ENCODE measurements at places on chromosomes 16 and 17.
A peak's percentile ranks its signal among the peaks of the same experiment; 100 is the strongest.

GRCh38 chr16:65136681-65137080 is 14.8 kb upstream of the CDH11 start:
- no peak for DNase-seq

DNA sequence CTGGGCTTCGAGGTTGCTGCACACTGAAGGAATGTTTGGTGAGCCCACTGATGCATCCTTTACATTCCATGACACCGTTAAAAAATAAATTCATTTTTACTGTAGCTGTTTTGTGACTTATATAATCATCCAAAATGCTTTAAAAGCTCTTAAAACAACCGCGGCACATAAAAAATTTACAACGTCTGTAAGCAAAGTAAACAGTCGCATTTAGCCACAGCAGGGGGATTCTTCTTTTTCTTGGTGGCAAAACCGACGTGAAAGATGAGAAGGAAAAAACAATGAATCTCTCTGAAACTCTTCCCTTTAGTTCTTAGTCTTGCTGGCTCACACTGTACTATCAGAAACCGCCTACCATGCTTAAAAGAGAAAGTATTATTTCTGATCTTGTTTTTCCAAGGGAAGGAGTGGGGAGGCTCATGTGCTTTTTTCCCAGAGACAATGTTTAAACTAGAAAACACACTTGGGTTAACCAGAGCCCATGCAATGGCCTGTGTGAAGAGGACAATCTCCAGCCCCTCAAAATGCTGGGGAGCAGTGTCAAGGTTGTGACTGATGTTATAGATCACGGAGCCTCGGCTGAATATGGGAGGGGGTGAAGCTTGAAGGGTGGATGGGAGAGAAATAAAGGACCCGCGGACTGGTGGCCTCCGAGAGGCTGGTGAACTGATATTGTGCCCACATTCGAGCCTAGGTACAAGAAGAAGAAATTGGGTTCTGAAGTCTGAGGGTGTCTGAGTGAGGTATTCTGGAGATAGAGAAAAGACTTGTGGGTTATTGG is 91.1 kb downstream of the IRF8 start:
- DNase-seq = no peak

DNA sequence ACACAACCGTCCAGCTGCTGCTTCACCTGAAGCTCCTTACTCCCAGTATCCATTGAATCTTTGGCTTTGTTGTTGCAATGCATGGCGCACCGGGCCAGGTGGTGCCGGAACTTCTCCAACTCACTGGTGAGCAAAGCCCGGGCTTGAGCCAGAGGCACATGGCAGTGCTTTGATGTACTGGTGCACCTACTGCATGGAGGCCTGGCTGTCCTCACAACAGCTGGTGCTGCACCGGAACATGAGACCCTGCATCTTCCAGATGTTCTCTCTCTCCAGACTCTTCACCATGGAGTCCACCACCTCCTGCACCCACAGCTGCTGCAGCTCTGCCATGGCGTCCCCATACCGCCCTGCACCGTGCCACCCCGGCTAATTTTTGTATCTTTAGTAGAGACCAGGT is 10.2 kb downstream of the TACO1 start:
- no peak for DNase-seq

GRCh38 chr17:40035162-40035559 is 19.0 kb downstream of the MED24 start:
- DNase-seq = no peak

GRCh38 chr17:17044846-17045561 is 2.7 kb downstream of the MPRIP start:
- DNase-seq = no peak

DNA sequence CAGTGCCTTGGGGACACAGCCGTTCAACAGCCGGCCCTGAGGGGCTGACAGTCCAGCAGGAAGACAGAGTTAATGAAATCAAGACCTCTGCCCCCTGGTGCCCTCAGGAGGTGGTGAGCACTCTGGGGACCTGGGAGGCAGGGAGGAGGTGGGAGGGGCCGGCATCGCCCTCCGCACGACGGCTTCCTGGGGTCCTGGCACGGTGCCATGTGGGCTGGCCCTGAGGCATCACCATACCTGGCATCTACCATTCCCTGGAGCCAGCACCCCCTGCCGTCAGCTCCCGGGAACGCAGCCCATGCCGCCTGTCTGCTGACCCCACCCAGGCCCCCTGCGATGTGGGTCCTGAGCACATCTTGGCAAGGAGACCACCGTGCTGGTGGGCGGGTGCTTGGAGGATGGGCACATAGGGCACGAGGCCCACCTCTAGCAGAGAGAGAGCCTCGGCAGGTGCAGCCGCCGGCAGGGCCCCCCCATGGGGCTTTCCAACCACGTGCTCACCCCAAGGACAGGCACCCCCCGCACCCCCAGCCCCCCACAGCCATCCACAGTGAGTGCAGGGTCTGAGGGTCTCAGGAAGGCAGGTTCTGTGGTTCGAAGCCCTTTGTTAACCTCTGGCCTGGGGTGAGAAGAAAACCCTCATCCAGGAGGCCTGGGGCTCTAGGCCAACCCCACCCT is 52.5 kb downstream of the ZFPM1 start:
- DNase-seq = no peak

DNA sequence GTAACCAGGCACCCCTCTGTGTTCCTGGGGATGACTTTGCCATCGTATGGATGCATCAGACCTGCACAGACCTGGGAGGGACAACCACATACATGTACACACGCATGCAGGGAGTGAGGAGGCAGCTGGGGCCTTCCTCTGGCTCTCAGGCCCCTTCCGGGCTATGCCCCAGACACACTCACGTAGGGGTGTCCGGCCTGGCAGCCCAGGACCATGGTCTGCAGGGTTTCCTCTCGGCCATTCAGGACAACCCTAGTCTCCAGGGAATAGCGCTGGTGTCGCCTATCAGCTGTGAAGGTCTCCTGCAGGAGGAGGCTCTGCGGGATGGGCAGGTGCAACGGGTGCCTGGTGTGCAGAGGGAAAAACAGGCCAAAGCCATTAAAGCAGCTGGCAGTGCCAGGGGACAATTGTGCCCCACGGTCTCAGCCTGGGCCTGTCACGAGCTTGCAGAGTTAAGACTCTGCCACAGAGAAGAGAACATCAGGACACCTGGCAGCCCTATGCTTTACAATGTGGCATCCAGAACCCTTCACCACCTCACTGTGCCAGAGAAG is 101.4 kb downstream of the RMI2 start:
- no peak for DNase-seq

DNA sequence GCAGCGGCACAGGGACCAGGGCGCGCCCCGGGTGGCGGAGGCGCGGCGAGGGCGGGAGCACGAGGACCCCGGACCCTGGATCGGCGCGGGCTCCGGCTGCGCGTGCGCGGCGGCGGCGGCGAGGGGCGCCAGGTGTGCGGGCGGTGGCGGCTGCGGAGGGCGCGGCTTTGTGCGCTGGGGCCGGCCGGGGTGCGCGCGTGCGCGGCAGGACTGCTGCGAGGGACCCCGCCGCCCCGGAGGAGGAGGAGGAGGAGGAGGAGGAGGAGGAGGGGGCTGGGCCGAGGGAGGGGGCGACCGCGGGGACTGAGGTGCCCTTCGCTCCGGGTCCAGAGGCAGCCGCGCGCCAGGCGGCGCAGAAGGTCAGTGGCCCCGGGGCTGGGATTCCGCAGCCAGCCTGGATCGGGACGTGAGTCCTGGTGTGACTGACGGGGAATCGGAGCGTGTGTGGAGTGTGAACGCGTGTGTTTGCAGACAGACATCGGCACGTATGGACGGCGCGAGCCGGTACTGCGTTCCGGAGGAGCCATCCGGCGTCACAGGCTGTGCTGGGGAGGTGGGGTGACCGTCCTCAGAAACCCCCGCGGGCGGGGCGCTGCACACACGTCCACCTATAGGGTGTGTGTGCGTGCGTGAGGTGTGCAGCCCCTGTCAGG is 19.5 kb upstream of the RAP1GAP2 start:
- no peak for DNase-seq

DNA sequence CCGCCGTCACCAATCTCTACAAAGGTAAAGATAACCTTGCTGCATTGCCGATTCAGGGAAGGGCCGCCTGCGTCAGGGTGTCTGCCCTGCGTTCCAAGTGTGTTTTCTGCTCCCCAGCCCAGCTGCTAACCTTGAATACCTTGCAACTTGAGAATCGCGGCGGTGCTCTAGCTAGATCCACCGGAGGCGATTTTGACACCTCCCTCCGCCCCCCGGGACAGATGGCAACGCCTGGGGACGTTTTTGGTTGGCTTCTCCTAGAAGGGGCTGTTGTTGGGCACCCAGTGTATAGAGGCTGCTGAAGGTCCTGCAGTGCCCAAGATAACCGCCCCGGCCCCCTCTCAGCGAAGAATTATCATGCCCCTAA is 1.5 kb downstream of the HAPSTR1 start:
- peak; percentile 18 for DNase-seq

DNA sequence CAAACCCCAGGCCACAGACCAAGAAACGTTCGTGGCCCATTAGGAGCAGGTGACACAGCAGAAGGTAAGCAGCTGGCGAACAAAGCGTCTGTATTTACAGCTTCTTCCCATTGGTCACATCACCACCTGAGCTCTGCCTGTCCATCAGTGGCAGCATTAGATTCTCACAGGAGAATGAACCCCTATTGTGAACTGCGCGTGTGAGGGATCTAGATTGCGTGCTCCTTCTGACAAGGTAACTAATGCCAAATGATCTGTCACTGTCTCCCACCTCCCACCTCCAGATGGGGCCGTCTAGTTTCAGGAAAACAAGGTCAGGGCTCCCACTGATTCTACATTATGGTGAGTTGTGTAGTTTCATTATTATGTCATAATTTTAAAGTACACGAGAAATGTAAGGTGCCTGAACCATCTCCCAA is 186.3 kb downstream of the CPPED1 start:
- DNase-seq = no peak

DNA sequence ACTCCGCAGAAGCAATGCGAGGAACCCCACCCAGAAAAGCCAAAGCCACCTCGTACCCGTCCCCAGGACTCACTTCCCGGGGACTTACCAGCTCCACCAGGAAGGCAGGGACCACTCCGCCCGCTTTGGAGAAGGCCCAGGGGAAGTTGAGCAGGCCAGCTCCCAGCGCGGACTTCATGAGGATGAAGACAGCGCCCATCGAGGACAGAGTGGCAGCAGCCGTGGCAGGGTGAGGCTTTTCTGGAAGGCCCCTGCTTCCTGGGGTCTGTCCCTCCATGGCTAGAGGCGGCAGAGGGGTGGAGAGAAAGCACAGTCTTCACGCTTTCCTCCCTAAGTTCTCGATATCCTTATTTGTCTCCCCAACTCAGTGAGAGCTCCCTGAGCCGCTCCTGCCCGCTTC is 714 bp downstream of the SLC38A8 start:
- no peak for DNase-seq

- no peak for DNase-seq
Measured at GRCh38 chr17:74288785-74289184, 14.8 kb downstream of the DNAI2 start.

GRCh38 chr16:9008601-9009260 is 45.0 kb upstream of the USP7 start:
- peak; percentile 75 for DNase-seq

DNA sequence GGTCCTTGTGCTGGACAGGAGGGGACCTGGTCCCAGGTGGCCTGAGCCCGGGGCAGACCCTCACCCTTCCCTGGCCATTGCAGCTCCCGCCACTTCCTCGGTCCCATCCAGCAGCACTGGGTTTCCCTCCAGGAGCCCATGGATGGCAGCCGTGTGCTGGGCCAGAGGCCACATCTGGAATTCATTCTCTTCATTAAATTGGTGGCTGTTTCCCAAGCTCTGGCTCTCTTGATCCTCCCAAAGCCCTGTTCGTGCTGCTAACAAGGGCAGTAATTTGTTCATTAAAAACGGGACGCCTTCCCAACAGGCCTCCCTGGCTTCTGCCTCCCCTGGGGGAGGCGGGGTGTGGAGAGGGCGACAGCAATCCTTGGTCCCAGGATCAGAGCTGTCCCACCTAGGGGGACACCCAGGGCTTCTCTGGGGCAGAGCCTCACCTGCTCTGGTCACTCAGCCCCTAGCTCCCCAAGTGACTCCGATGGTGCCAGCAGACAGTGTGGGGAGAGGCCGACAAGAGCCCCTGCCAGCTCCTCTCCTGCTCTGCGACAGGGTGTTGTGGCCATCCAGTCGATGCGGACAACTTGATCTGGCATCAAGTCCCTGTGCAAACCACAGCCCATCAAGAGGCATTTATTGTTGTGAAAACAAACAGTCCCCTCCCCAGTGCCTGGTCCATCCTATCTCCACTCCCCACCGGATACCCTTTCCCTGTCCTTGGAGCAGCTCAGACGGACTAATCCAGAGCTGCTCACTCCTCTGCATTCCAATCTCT is 44.0 kb downstream of the SDK2 start:
- no peak for DNase-seq

- no peak for DNase-seq
Measured at GRCh38 chr17:44738214-44738906, 20.4 kb upstream of the ADAM11 start.

- no peak for DNase-seq
Measured at GRCh38 chr16:30523768-30524574, 2.4 kb downstream of the ZNF768 start.

DNA sequence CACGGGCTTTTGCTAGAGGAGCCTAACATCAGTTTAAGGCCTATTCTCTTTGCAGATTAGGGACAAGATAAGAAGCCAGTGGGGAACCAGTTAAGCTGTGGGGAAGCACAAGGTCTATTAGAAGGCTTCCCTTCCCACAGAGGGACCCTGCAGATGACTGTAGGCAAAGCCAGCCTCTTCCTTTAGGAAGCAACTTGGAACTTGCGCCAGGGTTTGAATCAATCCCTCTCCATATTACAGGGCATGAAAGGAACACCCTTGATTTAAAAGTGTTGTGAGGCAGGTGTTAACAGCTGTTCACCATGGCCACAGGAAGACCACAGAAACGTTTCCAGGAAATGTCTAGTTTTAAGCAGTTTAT is 77.3 kb downstream of the RPTOR start:
- no peak for DNase-seq
